ENCODE measurements at places on chromosomes 5 and 9. TPM values are rescaled to one million over a fixed set of nuclear protein-coding genes. Genes with fewer than 3 reads are reported as not detected.

Gene SPINK5
- not detected for total RNA-seq

Gene HDAC3
- 92.9 TPM for total RNA-seq

Gene NUTM2G
- not detected for total RNA-seq

Gene C1QTNF3
- 0.92 TPM for total RNA-seq

Gene ARID3C
- total RNA-seq, result 0.25 TPM

Gene NPM1
- 4,673 TPM for total RNA-seq

Gene SMIM33
- 0.10 TPM for total RNA-seq

Gene TNC
- total RNA-seq, result 2.0 TPM

Gene ABL1
- total RNA-seq, result 41.8 TPM

Gene SEMA4D
- total RNA-seq, result 283 TPM

Gene PHF24
- total RNA-seq, result not detected

Gene FOXD4L3
- 0.10 TPM for total RNA-seq

Gene PCDHGA10
- 0.08 TPM for total RNA-seq

Gene OXCT1
- 125 TPM for total RNA-seq

Gene NTRK2
- 0.25 TPM for total RNA-seq

Gene KLHL3
- 4.0 TPM for total RNA-seq

Gene PCDHA12
- total RNA-seq, result not detected

Gene SH3TC2
- total RNA-seq, result not detected

Gene F12
- total RNA-seq, result 12.0 TPM

Gene CDKN2AIPNL
- total RNA-seq, result 44.7 TPM

Gene PALM2AKAP2
- total RNA-seq, result not detected

Gene ZNF618
- 0.36 TPM for total RNA-seq

Gene PCDHGA11
- not detected for total RNA-seq

Gene PLEKHG4B
- 0.04 TPM for total RNA-seq

Gene SH3GL2
- not detected for total RNA-seq

Gene NKD2
- 0.59 TPM for total RNA-seq

Gene WNK2
- 0.55 TPM for total RNA-seq

Gene CD72
- 15.1 TPM for total RNA-seq
